ENCODE measurements at places on chromosomes 13 and 19.

- peak; percentile 69 for DNase-seq
These were observed 514 bp downstream of the PRKACA start for GRCh38 chr19:14116918-14117578.

- DNase-seq = peak; percentile 65
These were observed at the start of gene MARK4 for GRCh38 chr19:45250832-45251451. Gene MARK4 (plus strand): TSS chr19:45251271. CDS start chr19:45251589, 318 bp downstream.

- DNase-seq = peak; percentile 66
These were observed 68.3 kb downstream of the CEBPG start for GRCh38 chr19:33441828-33442227.

GRCh38 chr13:63643543-63643942, 2227.9 kb upstream of the PCDH20 start:
- DNase-seq = no peak

DNA sequence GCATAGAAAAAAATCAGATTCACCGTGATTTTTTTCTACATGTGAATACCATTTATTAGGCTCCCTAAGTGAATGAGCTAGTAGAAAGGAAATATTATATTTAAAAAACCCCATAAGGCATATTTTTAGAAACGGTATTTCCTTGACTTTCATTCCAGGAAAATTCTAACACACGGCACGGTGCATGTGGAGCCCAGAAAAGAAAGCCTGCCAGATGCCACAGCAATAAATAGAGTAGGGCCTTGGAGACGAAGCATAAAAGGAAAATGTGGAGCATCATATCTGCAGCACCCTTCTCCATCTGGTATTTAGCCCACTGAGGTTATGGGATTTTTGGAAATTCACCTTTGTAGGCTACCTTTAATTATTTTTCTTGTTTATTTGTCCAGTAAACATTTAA, 314.4 kb downstream of the ENOX1 start:
- DNase-seq = no peak

DNA sequence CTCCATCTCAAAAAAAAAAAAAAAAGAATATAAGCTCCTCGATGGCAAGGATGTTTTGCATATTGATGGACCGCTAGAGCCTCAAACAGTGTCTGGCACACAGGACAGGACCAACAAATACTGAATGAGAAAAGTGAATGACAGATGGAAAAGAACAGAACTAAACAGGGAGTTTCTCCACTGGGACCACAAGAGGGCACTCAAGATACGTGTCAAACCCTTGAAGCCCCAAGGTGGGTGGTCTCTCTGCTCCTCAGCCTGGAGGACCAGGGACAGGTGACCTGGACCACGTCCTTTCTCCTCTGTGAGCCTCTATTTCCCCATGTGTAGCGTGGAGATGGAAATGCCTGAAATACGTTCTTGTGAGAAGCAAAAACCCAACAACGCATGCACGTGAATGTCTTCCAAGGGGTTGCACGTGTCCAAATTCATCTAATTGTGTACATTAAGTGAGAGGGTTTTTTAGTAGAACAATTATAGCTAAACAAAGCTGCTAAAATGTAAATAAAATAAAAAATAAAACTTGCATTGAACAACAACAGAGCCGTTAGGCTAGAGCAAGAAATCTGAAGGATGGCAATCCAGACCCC, 5.7 kb upstream of the CDC42EP5 start:
- no peak for DNase-seq

- peak; percentile 37 for DNase-seq
These were observed 6.0 kb upstream of the GRTP1 start for GRCh38 chr13:113369881-113370280.

GRCh38 chr13:31310356-31310755, 110.6 kb downstream of the B3GLCT start:
- DNase-seq = no peak

DNA sequence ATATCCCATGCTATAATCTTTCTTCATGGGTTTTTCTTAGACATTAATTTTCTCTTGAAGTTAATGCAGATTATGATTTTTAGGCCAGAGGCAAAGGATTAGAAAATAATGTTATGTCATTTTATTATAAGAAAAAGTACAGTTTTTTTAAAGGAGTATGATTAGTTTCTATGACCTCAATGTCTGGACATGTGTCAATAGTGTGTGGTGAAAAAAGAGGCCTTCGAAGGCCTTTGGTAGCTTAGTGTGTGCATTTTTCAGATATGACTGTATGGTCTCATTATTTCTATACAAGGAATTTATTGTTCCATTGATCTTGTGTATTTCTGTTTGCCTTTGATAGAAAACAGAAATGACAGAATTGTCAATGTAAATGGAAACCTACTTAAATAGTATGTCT, 195.6 kb downstream of the GPC5 start:
- no peak for DNase-seq

GRCh38 chr19:5339950-5340636, 519 bp downstream of the PTPRS start:
- no peak for DNase-seq

- no peak for DNase-seq
These were observed 68.8 kb downstream of the MLLT1 start for GRCh38 chr19:6210721-6211600.

GRCh38 chr13:74361274-74361673, 227.1 kb upstream of the KLF12 start:
- no peak for DNase-seq

DNA sequence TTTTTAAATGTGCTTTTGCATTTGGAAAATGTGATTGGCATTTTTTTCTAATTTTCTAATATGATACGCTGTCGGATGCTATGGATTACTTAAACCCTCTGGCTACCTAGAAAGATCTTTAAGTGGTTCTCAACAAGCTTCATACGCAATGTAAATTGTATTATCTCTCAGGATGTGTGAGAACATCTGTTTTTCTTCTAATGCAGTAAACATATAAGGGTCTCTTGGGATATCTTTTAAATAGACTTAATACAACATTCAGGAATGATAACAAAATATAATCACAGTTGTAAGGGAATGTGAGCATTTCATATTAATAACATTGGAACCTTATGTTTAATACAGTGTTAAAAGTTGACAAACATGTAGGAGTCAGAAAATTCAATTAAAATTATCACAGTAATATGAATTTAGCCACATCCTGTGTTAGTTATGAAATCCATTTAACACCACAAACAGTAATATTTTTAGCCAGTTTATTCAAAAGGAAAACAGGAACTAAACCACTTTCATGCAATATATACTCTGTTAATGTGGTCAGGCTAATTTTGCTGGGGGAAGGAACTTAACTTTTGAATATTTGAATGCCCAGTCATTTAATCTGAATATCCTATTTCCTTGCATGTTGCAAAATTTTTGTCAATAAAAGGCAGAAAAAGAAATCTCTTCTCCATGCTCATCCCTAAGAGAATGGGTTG, 15.0 kb upstream of the ALOX5AP start:
- DNase-seq = no peak

DNA sequence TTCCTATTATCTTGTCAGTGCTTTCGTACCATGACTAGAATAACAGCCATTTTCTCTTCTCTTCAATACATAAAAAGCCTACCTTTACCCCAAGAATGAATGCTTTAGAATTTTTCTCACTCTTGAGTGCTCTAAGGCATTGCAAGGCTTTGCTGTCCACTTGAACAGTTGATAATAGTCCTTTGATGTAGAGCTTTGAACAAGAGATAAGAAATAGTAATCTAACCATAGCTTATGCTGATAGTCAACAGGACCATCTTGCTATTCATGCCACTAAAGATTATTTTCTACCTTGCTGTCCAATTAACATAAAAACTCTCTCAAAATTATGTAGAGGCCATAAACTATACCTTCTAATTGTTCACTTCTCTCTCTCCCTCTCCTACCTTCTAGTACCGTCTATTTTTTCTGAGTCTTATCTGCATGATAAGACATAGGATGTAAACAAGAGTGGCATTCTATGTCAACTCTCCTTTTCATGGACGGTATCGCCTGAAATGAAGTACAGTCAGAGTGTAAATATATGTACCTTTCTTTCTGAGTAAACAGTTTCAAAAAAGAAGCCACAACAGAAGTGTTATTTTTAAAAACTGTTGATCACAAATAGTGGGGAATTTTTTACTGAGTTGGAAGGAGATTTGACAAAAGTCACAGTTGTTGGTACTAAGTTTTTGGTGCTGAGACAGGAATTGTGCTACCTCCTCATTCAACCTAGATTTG, 297.9 kb downstream of the NDFIP2 start:
- DNase-seq = no peak

GRCh38 chr13:75339635-75340374, 142.2 kb downstream of the TBC1D4 start:
- no peak for DNase-seq

- DNase-seq = no peak
These were observed 119.6 kb downstream of the RFC3 start for GRCh38 chr13:33937373-33938098.

DNA sequence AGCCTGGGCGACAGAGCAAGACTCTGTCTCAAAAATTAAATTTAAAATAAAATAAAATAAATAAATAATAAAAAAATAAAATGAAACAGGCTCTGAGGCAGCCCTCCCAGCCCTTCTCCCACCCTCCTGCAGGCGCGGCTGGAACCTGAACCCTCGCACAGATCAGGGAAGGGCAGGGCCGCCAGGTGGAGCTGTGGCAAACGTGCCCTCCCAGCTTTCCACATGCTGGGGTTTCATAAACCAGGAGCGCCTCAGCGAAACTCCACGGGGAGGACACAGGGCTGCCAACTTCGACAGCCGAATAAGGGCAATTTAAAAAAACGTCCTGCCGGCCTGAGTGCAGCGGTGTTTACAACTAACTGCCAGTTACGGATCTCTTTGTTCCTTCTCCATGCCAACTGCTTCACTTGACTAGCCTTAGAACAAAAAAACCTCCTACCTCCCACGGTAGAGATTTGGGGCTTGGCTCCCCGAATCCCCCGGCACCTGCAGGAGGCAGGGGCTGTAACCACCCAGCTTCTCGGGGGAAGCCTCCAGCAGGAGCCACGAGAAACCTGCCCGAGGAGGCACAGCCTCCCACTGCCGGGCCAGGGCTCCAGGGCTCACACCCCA, 15.9 kb downstream of the ZNF787 start:
- DNase-seq = peak; percentile 89

DNA sequence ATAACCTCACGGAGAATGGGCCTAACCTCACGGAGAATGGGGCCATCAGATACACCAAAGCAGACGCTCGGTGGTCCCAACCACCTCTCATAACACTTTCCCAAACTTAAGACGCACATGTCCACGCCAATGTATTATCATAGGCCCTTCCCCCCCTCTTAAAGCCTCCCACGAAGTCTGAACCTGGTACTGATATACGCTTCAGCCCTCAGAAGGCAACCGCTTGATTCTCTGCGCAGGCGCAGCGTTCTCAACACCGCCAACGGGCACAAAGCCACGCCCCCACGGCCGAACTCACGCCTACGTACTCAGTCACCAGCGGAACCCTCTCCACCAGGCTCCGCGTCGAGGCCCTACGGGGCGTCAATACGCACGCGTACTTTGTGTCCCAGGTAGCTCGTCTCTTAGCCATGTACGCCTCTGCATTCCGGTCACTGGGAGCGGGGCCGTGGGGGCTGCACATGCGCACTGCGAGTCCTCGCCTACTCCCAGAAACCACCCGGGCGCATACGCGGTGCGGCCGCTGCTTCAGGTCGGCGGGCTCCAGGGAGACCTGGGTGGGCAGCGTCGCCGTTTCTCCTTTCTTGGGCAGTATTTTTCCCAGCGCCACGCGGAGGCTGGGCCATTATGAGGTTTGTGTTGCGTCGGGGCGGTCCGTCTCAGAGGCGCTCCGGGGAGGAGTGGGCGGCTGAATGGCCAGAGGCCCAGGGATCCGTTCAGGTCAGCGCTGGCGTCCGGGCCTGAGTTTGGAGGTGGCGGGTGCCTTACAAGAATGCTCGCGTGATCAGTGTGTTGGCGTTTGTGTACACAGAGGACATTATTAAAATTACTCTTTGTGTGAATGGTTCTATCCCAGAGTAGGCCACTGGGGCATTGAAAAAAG, 25.3 kb downstream of the ZNF582 start:
- DNase-seq = peak; percentile 90

DNA sequence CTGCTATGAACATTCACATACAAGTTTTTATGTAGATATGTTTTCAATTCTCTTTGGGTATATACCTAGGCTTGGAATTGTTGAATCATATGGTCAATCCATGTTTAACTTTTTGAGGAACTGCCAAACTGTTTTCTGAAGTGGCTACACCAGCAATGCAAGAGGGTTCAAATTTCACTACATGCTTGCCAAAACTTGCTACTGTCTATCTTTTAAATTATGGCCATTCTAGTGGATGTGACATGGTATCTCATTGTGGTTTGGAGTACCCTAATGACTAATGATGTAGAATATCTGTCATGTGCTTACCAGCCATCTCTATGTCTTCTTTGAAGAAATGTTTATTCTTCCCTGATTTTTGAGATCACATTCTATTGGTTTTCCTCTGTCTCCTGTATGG, 860.3 kb downstream of the DIAPH3 start:
- DNase-seq = no peak

DNA sequence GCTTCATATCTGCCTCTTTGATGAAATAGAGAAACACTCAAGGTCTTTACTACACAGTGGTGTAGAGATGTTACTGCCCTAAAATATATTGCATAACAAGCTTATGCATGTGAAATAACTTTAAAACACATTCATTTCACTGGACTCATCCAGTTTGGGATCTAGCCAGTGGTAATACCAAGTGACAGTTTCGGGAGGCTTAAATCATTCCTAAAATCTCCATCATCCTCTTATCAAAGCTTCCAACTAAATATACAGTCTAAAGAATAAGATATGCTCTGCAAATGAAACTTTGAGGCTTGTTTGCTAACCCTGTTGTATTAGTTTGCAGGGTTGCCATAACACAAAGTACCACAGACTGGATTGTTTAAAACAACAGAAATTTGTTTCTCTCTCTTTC, 52.8 kb downstream of the THSD1 start:
- no peak for DNase-seq

DNA sequence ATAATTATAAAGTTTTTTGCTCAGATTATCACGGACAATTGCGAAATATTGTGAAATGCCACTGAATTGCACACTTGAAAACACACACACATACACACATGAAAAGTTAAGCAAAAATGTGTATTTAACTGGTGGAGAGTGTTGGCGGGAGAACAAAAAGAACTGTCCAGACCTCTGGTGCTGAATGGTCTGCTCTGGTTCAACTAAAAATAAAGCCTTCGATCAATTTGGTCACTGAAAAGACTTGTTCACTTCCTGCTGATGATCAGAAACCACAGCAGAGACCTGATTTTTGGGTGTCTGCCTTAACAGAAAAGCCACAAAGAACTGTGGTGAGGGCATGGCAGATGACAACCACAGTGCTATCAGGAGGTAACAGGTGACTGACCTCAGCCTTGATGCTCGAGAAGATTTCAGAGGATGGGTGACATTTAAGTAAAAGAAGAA, 4.0 kb upstream of the IGFL1 start:
- DNase-seq = peak; percentile 8

- no peak for DNase-seq
These were observed 22.4 kb downstream of the ZNF71 start for GRCh38 chr19:56617531-56617930.

Data from left lobe of liver (tissue), 2 donors.